ENCODE measurements at places on chromosomes 6 and 20.

DNA sequence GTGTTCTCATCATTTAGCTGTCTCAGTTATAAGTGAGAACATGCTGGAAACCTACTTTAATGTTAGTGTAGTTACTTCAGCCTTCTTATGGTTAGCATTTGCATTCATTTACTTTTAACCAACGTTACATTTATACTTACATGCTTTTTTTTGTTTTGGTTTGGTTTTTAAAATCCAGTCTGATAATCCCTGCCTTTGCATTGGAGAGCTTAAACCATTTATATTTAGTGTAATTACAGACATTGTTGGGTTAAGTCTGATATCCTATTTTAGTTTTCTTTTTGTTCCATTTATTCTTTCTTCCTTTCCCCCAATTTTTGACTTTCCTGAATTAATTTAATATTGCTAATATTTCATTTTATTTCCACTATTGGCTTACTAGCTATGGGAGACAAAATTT, 70.2 kb downstream of the AIG1 start:
- DNase-seq, result no peak

DNA sequence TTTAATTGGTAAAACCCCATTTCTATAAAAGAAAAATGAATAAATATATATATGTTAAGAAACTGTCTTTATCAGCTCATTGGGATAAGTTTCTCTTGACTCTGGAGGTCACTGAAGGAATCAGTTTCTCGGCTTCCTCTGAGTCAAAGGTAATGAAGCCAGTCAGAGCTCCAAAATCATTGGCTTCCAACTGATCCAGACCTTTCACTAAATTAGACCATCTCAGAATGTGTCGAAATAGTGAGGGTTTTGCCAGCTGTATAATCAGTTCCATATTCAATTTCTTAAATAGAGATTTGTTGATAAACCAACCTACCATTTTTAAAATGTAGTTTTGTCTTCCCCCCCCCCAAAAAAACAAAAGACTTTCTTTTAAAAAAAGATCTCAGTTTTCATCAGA, 60.5 kb upstream of the SRSF6 start:
- no peak for DNase-seq

DNA sequence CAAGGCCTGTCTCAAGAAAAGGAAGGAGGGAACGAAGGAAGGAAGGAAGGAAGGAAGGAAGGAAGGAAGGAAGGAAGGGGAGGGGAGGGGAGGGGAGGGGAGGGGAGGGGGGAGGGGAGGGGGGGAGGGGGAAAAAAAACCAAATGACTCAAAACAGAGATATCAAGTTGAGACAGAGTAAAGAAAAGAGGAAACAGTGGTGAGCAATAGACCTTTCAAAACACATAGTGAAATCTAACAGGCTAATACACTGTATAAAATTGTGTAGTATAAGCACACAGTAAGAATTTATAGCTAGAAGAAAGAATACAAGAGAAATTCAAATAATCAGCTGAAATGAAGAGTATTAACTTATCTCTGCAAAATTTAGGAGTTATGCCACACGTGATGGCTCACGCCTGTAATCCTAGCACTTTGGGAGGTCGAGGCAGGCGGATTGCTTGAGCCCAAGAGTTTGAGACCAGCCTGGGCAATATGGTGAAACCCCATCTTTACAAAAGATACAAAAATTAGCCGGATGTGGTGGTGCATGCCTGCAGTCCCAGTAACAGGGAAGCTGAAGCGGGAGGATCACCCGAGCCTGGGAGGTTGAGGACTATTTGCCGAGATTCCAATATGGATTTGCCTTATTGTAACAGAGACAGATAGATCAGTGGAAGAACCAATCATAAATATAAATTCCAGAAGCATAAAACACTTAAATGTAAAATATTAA, 123.2 kb downstream of the PRND start:
- no peak for DNase-seq

- DNase-seq, result no peak
Measured at GRCh38 chr6:2229742-2230141, 15.7 kb downstream of the GMDS start.

- no peak for DNase-seq
Measured at GRCh38 chr6:115666997-115667396, 393.7 kb downstream of the FRK start.

DNA sequence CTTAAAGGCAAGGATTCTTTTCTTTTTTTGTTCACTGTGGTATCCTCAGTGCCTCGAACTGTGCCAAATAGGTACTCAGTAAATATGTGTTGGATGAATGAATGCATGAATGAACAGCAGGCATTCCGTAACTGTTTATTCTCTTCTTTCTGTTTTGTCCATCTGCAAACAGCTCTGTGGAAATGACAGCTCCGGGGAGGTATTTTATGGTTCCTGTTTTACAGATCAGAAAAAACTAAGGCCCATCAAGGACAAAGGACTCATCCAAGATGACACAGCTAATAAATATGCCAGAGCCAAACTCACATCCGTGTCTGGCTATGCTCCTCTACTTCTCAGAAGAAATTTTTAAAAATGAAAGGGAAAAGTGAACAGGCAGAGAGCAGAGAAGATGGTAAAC, 21.0 kb downstream of the JPH2 start:
- no peak for DNase-seq

DNA sequence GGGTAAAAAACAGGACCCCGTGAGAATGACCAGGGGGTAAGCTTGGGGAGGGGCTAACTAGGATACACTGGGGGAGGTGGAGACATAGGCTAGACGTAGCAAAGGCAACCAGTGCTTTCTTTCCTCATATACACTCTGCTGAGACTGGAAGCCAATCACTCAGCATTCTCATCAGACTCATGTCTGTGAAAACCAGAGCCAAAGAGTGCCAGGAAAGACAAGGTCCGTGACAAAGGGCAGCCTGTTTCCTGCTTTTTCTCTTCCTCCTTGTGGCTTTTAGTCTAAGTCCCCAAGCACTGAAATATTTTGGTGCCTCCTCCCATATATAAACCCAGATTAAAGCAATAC, 97.9 kb upstream of the NEDD9 start:
- no peak for DNase-seq

- DNase-seq, result no peak
Measured at GRCh38 chr6:46248143-46248542, 77.4 kb upstream of the ENPP5 start.
